Cerebellar nuclear complex (tissue), 1 donor: ENCODE measurements at places on chromosomes 16 and 17.

- no peak for DNase-seq
Measured at GRCh38 chr16:76970087-76970744, 220.8 kb upstream of the MON1B start.

- DNase-seq: no peak
Measured at GRCh38 chr17:58665946-58666857, 25.6 kb downstream of the TEX14 start.

DNA sequence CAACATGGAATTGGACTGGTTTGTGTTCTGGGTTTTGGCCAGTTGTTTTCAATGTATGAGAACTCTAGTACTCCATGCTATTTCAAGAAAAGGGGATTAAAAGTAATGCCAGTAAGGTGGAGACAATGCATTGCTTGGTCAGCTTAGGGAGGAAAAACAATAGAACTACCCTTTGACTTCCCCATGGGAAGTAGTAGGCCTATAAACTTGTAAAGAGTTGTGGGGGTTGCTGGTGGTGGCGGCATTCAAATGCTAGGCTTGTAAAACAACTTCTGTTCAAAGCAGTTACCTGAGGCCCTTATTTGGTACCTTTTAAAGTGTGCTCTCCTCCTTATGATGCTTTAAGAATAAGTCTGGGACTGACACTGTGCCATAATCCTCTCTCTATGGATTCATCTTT is 9.4 kb downstream of the MAP3K3 start:
- no peak for DNase-seq

DNA sequence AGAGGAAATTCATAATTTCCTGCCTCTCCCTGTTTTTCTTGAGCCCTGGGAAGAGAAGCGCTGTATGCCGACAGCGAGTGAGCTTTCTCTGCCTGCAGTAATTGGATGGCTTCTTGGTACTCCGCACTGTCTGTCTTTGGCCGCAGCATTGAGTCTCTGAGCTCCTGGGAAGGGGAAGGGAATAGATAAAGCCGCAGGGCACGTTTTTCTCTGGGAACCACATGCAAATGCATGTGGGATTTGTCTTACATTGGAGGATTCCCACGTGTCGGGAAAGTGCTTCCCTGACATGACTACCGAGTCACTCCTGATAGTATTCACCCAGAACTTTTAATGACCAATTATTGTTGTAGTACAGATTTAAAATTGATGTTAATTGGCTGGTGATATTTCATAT is 385.9 kb downstream of the CPPED1 start:
- DNase-seq: no peak

GRCh38 chr16:239948-240277 is 5.3 kb downstream of the FAM234A start:
- no peak for DNase-seq

DNA sequence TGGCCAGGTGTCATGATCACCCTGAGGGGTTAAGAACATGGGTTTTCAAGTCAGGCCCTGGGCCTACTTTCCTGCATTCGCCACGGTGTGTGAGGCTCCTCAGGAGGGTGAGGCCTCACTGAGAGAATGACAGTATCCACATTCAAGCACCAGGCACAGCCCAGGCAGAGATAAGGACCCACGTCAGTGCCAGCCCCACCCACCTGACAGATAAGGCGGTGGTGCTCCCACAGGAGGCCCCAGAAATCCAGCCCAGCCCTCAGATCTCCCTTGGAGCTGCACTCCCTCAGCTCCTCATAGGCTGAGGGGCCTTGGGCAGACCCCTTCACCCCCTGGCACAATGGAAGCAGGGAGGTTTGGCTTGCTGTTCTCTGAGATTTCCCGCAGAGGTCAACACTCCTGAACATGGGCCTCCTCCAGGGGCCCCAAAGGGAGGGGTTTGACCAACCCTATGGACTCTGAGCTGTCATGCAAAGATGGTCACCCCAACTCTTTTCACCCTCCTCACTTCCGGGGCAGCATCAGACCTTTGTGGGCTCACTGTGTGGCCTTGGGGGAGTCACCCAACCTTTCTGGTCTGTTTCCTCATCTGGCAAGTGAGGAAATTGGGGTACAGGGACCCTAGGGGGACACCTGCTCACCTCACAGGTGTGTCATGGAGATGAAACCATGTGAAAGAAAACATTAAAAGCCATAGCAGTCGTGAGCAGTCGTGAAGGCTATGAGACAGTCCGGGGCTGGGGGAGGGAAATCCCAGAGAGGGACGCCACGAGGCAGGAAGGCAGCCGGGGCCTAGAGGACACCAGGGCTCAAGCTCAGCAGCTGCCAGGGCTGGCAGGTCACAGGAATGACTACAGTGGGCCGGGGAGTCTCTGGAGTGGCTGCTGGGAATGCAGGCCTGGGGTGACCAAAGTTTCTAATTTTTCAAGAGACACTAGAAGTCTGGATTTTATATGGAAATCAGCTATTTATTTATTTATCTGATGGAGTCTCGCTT is 15.4 kb downstream of the PLLP start:
- DNase-seq: no peak

DNA sequence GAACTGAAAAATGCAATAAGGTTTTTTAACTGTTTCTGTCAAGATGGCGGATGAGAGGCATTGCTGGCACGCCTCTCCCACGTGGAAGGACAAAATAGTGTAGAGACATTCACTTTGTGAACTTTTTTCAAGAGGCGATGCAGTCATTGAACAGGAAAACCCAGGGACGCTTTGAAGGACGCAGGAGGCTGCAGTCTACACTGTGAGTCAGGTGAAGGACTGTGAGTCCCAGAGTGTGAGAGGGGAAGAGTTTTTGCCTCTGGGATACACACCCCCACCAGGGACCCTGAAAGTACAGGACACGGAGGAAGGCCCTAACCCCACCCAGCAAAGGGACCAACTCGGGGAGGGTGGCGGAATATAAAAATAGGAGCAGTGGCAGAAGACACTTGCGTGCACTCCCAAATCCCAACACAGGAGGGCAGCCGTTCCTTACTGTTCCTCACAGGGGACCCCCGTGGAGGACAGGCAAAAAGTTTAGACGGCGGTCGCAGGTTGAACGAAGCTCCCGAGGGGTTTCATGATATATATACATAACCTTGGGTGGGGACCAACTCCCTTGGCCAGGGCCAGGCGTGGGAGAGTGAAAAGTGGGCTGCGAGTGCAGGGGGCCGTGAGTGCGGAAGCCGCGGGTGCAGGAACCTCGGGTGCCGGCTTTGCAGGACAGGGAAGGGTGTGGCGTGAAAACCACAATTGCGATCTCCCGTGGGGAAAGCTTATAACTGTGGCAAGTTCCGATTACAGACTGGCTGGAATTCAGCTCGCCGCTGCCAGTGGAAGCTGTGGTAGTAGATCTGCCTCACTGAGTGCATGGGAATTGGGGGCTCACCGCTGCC is 82.0 kb upstream of the ALOX12 start:
- no peak for DNase-seq

DNA sequence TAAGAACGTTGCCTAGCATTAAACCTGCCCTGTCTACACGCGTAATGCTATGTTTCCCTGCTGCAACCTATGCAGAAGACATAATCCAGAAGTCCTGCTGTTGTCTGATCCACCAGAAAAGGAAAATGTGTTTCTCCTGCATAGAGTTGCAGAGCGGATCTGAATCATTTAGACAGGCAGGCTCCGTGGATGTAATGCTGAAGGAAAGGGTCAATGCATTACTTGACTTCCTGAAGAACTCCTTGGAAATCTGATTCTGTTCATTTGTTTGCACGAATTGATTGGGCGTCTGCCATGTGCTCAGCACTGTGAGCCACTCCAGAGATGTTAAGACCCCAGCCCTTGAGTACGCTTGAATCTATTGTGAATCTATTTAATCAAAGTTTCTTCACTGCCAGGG is 83.4 kb downstream of the FOXL1 start:
- DNase-seq: no peak

DNA sequence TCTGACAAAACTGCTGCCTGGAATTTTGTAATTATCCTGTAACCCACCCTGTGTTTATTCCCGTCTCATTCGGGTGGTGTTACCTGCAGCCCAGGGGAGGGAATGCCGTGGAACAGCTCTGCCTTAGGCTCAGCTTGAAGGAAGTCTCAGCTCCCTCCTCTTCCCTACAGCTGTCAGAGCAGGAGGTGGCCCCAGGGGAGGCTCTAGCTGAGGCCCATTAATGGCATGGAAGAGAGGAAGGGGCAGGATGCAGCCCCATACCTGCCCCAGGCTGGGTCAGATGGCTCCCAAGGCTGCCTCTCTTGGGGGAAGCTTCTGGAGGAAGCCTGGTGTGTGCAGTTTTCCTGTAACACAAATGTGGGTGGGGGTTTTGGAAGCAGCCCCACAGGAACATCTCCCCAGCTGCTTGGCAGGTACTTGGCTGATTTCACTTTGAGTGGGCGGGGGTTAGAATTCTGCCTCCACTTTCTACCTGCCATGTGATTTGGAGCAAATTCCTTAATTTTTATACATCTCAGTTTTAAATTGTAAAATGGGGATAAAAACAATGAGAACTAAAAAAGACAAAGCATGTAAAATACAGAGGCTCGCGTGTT is 103.9 kb downstream of the MGAT5B start:
- DNase-seq: no peak

DNA sequence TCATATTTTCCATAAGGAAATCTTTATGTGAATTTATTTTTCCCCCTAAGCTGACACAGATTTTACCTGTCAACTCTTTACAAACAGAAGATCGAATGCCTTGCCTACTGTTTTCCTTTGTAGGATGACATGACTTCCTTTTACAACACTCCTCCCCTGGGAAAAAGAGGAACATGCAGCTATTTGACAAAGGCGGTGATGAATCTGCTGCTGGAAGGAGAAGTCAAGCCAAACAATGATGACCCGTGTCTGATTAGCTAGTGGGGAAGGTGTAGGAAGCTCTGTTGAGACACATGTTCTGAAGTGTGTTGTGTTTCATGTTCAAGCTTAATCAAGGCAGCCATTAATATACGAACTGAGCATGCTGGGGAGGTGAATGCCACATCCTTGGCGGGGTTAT is 238.0 kb downstream of the PHKB start:
- no peak for DNase-seq

GRCh38 chr17:73208139-73208827 is 15.4 kb downstream of the COG1 start:
- DNase-seq: no peak

GRCh38 chr17:77768248-77768852 is 190.2 kb upstream of the TNRC6C start:
- DNase-seq: no peak

DNA sequence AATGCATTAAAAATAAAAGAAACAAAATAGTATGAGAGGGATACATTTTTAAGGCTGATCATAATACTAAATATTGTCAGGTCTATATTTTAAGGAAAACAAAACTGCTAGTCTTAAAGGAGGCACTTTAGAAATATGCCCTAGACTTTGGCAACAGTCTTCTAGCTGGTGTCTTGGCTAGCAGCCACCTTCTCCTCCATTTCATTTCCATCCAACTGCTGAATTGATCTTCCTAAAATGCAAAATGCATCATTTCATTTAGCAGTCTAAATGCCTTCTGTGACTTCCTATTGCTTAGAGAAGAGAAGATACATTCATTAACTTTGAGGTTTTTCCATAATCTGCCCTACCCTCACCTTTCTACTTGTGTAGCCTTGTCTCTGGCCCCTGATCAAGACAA is 1404.1 kb downstream of the CDH11 start:
- no peak for DNase-seq

- DNase-seq: no peak
Measured at GRCh38 chr16:88063211-88063773, 112.1 kb downstream of the BANP start.
